T47D (cell line): ENCODE measurements at places on chromosomes 3 and 15.

GRCh38 chr3:124498891-124499290 is 231.4 kb upstream of the UMPS start:
- DNase-seq: no peak

GRCh38 chr3:194532591-194532990 is 45.8 kb upstream of the ATP13A3 start:
- no peak for DNase-seq

- no peak for DNase-seq
Measured at GRCh38 chr15:36218991-36219390, 360.4 kb upstream of the CDIN1 start.

- DNase-seq: no peak
Measured at GRCh38 chr3:171428321-171428787, 31.9 kb downstream of the TNIK start.

- no peak for DNase-seq
Measured at GRCh38 chr3:141204343-141204742, 27.3 kb upstream of the PXYLP1 start.

GRCh38 chr15:29018120-29018805 is 132.5 kb downstream of the APBA2 start:
- DNase-seq: peak; percentile 7

DNA sequence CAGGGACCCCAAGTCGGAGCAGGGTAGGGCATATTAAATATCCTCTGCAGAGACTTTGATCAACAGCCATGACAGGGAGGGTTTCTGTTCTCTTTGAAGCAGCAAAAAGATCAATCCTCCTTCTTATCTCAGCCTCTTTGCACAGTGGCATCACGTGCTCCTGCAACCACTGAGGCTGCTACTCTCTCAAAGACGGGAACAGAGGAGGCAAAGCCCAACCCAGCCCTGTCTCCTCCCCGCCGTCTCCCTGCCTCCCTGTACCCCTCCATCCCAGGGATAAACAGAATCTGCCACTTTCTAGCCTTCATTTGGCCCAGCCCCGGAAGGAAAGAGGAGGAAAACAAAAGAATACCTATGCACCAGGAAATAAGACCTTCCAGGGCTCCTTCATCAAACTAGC is 7.5 kb upstream of the TBC1D21 start:
- DNase-seq: no peak

DNA sequence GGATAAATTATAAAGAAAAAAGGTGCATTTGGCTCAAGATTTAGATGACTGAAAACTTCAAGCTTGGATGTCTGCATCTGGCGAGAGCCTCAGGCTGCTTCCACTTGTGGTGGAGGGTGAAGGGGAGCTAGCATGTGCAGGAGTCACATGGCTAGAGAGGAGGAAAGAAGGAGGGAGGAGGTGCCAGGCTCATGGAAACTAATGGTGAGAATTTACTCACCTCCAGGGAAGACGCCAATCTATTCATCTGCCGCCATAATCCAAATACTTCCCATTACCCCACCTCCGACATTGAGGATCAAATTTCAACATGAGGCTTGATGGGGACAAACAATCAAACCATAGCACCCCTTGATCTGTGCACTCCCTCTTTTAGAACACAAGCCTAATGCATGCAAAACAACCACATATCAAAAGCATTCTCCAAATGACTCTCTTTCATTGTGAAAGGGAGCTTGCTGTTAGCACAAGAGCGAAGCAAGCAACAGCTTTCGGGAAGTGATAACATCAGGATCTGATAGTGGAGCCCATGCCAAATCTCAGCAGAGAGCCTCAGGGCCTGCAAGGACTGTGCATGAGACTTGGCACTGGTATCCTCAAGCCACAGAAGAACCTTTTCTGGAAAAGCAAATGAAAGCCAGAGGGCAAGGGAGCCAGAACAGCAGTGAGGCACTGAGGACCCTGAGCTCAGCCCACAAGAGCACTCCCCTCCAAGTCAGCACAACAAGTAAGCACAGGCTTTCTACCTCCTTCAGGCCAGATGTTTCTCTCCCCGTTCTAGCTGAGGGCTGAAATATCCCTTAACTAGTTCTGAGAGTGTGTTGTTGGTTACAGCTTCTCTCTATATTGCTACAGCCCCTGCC is 50.2 kb upstream of the THBS1 start:
- peak; percentile 71 for DNase-seq

DNA sequence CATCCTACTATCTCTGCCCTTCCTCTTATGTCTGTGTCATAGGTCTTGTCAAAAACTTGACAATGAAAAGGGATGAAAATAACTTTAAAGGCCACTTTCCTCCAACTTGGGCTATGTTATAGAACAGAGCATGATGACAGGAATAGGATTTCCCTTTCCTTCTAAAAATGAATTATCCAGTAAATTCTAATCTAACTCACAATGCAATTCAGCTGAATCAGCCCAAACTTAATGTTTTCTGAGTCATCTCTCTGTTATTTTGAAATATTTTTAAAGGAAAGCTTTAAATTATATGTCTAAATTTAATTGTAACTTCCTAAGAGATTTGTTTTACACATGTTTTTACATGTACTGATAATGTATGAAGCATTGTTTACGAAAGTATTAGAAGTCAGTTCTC is 258.5 kb downstream of the BBX start:
- DNase-seq: no peak

DNA sequence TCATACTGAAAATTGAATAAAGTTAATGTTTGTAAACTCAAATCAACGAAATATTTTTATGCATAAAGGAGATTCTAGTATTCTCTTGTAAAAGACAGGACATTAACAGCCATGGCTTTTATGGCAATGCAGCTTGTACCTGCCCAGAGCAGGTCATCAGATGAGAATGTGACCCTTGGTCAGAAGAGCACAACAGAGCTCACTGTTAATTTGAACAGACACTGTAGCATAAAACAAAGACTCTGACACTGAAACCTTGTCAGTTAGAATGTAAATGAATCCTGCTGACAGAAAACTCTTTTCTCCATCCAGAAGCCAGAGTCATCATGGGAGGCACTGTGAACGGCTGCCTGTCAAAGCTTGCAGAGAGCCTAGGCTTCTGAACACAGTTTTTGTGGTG is 410.6 kb downstream of the RAP2B start:
- DNase-seq: no peak

DNA sequence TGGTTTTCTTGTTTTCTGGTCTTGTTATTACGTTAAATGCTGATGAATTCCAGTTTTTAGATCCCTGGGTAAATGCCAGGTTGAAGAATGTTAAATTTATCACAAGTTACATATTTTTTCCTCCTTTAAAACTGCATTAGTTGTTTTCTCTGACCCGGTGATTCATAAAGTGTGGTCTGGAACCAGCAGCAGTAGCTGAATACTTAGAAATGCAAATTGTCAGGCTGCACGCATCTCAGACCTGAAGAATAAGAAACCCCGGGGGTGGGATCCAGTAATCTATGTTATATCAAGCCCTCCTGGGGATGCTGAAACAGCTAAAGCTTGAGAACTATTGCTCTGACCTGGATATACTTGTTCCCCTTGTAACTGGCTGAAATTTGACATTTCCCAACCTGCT is 69.1 kb downstream of the PEX5L start:
- no peak for DNase-seq

- DNase-seq: no peak
Measured at GRCh38 chr3:126985132-126985985, 2.4 kb downstream of the PLXNA1 start.

GRCh38 chr15:52292780-52293392 is 2.7 kb downstream of the MYO5C start:
- DNase-seq: peak; percentile 51

DNA sequence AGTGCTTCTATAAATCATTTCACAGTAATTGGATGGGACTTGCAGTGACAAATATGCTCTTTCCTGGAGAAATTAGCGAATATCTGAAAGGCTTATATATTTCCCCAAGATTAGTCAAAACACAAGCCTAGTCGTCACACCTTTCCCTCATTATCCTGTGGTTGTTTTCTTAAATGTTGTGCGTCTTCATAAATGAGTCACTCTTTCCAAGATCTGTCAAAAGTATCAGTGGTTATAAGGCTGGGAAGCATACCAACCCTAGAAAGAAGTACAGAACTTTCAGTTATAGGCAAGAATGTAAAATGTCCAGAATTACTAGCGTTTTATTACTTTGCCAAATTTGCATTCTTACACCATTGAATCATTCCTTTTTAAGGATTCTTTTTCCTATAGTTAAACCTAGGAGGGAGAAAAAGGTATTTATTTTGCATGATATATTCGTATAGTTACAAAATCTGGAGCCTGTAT is 33.6 kb downstream of the TMEM212 start:
- no peak for DNase-seq

DNA sequence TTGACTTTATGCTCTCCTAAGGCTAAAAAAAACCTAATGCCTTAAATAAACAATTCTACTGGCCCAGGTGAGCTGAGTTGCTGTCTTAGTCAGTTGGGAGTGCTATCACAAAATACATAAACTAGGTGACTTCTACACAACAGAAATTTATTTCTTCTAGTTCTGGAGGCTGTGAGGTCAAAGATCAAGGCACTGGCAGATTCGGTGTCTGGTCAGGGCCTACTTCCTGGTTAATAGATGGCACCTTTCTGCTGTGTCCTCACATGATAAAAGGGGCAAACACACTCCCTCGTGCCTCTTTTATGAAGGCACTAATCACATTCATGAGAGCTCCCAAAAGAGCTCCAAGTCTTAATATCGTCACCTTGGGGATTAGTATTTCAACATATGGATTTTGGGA is 11.5 kb upstream of the TBL1XR1 start:
- no peak for DNase-seq

DNA sequence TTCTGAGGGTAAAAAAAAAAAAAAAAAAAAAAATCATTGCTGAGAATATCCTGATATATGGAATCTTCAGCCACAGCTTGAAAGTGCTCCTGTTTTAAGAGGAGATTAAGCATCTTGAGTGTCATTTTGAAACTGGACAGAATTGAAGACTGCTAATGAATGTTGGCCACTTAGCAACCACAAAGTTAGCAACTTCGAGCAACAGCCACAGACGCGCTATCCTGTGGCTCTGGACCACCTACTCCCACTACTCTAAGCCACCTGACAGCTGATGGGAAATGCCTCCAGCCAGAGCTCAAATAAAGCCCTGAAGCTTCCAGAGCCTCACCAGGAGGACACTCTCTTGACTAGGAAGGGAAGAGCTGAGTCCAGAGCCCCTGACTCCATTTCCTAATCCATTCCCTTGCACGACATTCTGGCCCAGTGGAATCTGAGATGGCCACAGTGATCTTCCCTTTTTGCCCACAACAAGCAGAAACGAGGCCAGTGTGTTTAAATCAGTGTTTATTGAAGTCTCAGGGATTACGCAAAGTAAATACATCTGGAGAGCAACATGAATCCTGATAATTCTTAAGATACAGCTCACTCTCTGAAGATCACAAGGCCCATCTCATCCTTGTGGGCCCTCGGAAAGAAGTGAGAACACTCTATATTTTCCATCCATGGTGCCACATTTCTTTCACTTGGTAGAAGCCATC is 58.6 kb downstream of the TMEM212 start:
- no peak for DNase-seq

DNA sequence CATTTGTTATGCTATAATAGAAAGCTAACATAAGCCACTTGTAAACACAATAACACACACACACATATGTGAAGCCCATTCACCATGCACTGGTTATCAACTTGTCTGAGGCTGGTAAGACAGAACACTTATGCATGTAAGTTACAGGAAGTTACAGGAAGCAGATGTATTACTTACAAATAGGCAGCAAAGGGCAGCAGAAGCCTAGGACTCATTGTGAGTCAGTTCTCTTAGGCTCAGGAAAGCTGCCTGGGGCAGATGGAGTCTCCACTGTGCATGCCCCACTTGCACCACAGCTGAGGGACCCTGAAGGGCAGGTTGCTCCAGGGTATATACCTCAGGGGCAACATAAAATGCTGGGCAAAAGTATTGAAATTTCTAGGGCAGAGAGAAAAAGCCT is 748.8 kb upstream of the CCDC54 start:
- DNase-seq: no peak

DNA sequence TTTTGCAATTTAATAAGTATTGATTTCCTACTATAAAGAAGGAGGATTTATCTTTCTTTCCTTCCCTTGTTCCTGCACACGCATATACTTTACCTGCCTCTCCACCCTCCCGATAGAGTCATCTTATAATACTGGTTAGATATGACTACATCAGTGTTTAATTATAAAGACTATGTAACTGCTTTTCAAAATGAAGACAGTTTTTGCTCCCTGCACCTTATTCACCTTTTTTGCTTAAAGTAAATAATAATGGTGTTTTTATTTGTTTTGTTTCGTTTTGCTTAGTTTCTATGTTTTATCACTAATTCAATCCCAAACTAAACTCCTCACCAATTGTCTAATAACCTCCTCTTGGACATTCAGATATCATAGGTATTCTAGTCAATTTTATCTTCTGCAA is 101.9 kb upstream of the RORA start:
- DNase-seq: no peak

DNA sequence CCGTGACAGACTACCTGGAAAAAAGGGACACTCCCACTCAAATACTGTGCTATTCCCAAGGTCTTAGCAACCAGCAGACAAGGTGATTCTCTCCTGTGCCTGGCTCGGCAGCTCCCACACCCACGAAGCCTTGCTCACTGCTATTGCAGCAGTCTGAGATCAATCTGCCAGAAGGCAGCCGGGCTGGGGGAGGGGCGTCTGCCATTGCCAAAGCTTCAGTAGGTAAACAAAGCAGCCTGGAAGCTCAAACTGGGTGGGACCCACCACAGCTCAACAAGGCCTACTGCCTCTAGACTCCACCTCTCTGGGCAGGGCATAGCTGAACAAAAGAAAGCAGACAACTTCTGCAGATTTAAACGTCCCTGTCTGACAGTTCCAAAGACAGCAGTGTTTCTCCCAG is 128.4 kb upstream of the SETMAR start:
- no peak for DNase-seq

DNA sequence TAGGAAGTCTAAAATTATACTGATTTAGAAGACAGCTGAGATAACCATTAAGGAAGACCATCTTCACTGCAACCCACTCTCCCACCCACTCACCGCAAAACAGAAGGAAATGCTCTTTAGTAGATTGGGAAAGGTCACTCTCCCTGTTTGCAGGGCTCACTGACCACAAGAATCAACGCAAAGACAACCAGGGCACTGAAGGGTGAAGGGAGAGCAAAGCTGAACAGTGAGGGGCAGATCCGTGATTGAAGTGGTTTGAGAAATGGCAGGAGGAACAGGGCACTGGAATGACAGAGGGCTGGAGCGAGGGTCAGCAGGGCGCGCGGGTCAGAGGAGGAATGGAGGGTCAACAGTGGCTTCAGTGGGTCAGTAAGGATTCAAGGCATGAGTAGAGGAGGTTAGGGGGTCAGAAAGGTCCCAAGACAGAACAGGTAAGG is 520 bp downstream of the MESD start:
- no peak for DNase-seq
